Pancreas (tissue), 10 donors: ENCODE measurements at places on chromosomes 3 and 15. TPM values are rescaled to one million over a fixed set of nuclear protein-coding genes. Genes with fewer than 3 reads are reported as not detected.

Gene BHLHE40
- polyA plus RNA-seq: 41.9 TPM

Gene MAP2K1
- 7.6 TPM for polyA plus RNA-seq

Gene TRIM42
- not detected for polyA plus RNA-seq

Gene IL5RA
- 0.15 TPM for polyA plus RNA-seq

Gene MITF
- polyA plus RNA-seq: 2.2 TPM

Gene ZPLD1
- 0.08 TPM for polyA plus RNA-seq
